Sciatic nerve (tissue), 2 donors: ENCODE measurements at places on chromosomes 6 and 20. TPM values are rescaled to one million over a fixed set of nuclear protein-coding genes. Genes with fewer than 3 reads are reported as not detected.

BAK1 gene
- 10.7 TPM for total RNA-seq

SLC44A4 gene
- 2.1 TPM for total RNA-seq

NCR2 gene
- not detected for total RNA-seq

EDN3 gene
- not detected for total RNA-seq

HRH3 gene
- total RNA-seq, result not detected

- no peak for DNase-seq
Observed at GRCh38 chr20:21640556-21640955, 64.9 kb upstream of the PAX1 start.

GRCh38 chr6:63813566-63814120 is 178.0 kb downstream of the PHF3 start:
- no peak for DNase-seq

DNA sequence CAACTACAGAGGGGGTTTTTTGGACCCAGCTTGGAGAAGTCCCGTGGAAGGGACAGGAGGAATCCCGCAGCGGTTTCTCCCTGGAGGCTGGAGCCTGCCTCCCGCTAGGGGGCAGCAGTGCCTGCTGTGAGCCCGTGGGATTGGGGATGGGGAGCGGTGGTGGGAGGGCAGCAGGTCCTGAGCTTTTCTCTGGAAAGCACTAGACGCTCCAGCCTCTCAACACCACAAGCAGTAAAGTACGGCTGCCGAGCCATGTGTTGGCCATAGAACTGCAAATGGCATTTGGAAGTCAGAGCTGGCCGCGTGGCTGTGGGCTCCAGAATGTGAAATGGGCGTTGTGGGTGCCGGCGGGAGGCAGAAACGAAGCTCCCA is 47.8 kb downstream of the GMPR start:
- DNase-seq, result no peak

DNA sequence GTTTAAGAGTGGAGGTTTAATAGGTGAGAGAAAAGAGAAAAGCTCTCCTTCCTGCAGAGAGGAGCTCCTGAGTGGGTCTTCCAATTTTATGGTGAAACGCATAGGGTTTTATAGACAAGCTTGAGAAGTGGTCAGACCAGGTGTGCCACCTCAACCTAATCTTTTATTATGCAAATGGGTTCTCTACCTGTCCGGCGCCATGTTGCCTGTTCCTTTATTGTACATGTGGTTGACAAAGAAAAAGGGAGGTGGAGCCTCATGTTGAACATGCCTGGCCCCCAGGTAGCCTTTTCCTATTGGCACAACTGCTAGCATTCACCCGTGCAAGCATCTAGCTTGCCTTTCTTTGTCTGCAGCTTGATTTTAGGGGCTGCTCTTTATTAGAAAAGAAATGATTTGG is 115.9 kb upstream of the F13A1 start:
- no peak for DNase-seq

GRCh38 chr6:135703621-135704020 is 147.9 kb upstream of the PDE7B start:
- DNase-seq, result no peak

GRCh38 chr20:49540687-49541435 is 27.1 kb downstream of the PTGIS start:
- DNase-seq, result no peak

GRCh38 chr6:82396964-82397751 is 33.5 kb downstream of the TPBG start:
- DNase-seq, result no peak

- no peak for DNase-seq
Observed at GRCh38 chr20:57313230-57313629, 16.4 kb upstream of the SPO11 start.

DNA sequence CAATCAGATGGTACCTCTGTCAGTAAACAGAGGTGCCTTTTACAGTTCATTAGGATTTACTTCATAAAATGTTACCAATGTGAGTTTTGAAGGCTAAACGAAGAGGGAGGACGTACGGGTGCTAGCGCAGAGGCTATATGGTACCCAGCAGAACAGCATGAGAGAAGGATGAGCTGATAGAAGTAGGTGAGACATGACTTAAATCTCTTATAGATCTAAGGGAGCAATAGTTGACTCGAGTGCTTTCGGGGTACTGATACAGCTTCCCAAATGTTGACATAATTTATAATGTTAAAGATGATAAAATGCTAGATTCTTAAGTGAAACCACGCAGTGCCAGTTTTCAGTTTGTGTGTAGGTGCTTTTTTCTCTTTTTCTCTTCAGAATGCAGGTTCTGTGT is 72.6 kb downstream of the HIVEP1 start:
- no peak for DNase-seq

- no peak for DNase-seq
Observed at GRCh38 chr6:111984081-111984480, 69.8 kb upstream of the CCN6 start.

GRCh38 chr6:154056536-154056935 is 17.5 kb downstream of the OPRM1 start:
- DNase-seq, result no peak

DNA sequence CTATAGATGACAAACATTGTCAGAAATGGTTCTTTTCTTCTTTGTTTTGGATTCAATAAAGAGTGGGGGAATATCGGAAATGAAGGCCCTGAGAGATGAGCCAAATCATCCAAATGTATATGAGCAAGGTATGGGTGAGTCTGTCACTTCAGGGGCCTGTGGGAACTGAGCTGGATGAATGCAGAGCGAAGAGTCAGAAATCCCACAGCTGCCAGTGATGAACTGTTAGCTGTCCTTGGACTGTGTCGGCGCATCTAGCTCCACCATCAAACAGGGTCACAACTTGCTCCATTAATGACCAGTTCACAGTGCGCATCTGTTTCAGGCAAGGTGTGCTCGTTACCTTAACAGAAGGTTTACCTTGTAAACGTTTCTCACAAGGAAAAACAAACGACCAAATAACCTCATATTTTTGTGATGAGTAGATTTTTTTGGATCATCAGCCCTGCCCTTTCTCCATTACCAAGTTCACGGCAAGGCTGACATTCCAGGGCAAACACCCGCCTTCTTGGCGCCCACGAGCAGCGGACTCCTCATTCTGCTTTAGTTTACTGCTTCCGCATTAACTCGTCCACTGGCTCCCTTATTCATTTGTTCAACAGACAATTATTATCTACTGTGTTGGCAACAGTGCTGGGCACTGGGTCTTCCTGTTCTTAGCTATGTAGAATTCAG is 15.0 kb upstream of the CCN6 start:
- DNase-seq, result no peak

DNA sequence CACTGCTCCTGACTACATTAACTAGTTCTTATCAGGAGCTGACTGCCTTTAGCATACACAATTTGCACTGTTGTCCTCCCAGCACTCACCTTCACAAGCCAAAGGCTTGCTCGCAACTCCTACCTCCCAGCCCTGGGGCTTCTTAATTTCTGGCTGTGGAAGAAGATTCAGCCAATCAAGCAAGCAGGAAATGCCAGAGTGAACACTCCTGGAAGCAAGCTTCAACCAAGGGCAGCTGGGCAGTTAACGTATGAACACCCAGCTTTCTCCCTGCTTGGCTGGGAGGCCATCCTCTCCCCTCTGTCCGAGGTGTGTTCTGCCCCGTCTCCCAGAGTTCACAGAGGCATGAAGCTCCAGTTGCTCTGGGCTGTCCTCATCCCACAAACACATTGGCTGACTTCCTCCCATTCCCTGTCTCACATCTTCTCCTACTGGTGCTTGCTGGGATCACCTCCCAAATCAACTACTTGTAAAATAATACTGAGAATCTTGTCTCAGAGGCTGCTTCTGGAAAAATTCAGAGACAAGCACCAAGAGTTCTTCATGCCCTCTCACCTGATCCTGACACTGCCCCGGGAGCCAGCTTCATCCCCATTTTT is 15.3 kb upstream of the SRSF6 start:
- DNase-seq, result no peak

- no peak for DNase-seq
Observed at GRCh38 chr6:11386323-11386722, 151.2 kb upstream of the TMEM170B start.
